ENCODE measurements at places on chromosomes 5 and 9. TPM values are rescaled to one million over a fixed set of nuclear protein-coding genes. Genes with fewer than 3 reads are reported as not detected.

Gene SPRY4
- 23.2 TPM for total RNA-seq

- no peak for DNase-seq
Observed at GRCh38 chr5:152403046-152403445, 2.0 kb downstream of the NMUR2 start.

GRCh38 chr9:5910413-5911057, 19.8 kb downstream of the MLANA start:
- no peak for DNase-seq

Gene CDKN2B
- total RNA-seq = 58.3 TPM

Gene ENHO
- not detected for total RNA-seq

Gene SSBP2
- total RNA-seq = 15.5 TPM

Gene NIM1K
- total RNA-seq = 0.43 TPM

Gene BTNL3
- not detected for total RNA-seq

DNA sequence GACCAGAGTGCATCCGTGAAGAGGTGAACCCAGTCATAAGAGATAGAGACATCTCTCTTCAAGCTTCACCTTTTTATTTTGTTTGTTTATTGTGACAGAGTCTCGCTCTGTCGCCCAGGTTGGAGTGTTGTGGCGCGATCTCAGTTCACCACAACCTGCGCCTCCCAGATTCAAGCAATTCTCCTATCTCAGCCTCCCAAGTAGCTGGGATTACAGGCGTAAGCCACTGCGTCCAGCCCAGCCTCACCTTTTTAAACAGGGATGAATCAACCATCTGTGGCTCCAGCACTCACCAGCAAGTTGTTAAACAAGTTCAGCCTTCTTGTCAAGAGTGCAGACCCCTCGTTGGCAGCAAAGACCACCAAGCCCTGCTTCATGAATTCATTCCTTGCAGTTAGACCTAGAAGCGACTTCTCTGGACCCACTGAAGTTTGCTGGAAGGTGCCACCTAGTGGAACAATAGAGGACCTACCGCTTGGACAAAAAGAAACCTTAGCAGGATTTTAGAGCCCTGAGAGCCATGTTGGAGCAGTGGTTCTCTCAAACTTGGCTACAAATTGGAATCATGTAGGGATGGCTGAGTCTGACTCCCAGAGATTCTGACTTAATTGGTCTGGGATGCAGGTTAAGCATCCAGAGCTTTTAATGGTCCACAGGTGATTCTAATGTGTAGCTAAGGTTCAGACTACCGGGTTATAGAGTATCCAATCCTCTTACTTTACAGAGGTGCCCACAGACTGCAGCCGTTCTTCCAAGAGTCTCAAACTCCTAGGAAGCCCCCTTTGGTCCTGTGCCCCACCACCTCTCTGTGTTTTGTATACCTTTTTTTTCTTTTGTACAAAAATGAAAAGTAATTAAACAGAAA, 10.5 kb upstream of the GALNT10 start:
- peak; percentile 65 for DNase-seq

GRCh38 chr5:2155556-2155955, 272.8 kb upstream of the IRX4 start:
- no peak for DNase-seq

- no peak for DNase-seq
Observed at GRCh38 chr9:112384690-112385089, 4.8 kb downstream of the HSDL2 start.

DNA sequence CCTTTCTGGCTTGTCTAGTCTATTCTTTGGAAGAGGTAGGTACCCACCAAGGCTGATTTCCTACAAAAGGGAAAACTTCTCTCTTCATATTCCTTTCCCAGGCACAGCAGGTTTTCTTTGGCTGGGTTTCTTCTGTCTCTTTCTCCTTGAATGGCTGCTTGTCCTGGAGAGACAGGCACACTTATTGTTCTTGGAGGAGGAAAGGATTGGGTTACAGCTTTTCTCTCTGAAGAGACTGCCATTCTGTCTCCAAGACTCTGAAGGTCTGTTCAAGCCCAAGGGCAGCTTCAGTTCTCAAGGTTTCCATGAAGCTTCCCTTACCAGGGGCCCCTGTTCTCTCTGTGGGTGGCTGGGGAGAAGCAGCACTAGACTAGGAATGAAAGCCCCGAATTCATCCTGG, 33.9 kb downstream of the ACTBL2 start:
- DNase-seq = no peak

DNA sequence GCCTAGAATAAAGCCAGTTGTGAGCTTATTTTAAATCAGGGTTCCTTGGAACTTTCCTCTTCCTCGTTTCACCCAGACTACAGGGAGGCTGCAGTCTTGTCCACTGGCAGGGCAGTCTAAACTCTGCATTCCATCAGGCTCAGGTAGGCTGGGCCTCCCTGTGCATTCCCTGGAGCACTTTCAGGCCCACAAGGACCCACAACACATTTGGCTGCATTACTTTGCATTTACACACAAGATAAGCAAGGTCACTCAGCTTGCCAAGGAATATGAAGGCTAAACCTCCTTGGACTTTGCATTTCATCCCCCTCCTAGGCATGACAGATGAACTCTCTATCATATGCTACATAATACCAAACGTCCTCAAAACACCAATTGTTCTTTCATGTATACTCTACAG, 104.2 kb downstream of the MARCHF3 start:
- no peak for DNase-seq

DNA sequence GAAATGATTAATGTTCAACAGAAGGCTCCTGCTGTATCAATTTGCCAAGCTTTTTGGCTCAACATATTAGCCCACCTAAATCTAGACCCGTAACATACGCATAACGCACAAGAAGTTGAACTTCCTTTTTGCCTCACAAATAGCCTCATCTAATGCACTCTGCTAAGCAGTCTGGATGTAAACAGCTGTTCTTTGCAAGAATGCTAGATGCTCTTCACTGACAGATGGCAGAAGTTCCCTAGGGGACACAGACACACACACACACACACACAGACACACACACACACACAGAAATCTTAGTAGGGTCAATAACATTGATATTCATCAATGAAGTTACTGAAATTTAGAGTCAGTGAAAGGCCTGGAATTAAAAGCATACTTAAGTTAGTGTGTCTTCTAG, 13.2 kb upstream of the PCA3 start:
- DNase-seq = no peak

DNA sequence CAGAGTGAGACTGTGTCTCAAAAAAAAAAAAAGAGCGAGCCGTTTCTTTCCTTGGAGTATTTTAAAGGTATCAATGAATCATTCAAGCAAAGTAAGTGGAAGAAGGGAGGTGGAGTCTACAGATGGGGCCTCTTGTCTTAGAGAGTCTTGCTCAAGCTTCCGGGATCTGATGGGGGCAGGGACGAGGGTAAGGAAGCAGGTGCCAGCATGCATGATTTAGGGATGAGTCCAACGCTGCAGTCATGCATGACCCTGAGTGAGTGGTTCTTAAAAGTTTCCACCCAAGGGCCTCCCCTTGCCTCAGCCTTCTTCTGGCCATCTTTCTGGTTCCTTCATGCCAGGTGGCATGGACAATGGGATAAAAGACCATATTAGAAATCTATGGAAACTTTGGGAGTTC, 79.6 kb downstream of the MYO10 start:
- DNase-seq = peak; percentile 57

Gene EDIL3
- 108 TPM for total RNA-seq

Gene CDH9
- total RNA-seq = not detected

DNA sequence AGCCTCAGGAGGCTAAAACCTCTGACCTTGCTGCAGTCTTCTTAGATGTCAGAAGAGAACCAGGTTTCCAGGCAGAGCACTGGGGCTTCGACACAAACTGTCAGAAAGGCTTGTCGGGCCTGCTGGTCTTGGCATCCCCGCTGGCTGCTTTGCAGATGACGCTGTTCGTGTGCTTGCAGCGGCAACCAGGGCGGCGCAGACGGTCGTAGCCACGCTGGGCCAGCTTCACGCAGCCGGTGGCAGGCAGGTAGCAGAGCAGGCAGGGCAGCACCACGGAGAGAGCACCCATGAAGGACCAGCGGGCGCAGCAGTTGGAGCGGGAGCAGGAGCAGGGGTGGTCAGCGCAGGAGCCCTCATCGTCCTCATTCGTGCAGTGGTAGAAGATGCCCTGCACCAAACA, 10.7 kb downstream of the SPRY4 start:
- no peak for DNase-seq

GRCh38 chr5:83322273-83322924, 149.1 kb upstream of the VCAN start:
- DNase-seq = no peak

Gene PCDHB6
- under 0.01 TPM for total RNA-seq

- DNase-seq = no peak
Observed at GRCh38 chr9:78127279-78128225, 95.9 kb upstream of the GNAQ start.
